ENCODE measurements at places on chromosomes 6 and 20.
A peak's percentile ranks its signal among the peaks of the same experiment; 100 is the strongest.

- no peak for DNase-seq
These were observed 199.0 kb downstream of the MYLK4 start for GRCh38 chr6:2551705-2552104.

DNA sequence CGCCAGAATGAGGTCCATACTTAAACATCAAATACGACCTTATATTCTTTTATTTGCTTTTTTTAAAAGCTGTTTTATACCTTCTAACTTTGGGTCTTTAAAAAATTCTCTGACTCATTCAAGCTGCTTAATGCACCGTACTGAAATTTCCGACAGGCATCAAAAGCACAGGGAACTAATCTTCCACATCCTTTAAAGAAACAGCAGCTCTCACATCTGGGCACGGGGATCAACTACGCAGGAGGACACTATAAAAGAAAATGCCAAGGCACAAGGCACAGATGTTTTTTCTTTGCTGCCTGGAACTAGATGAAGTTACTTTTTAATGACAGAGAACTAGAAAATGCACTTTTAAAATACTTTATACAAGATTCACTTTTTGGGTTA, 112.4 kb upstream of the ARG1 start:
- DNase-seq: no peak

DNA sequence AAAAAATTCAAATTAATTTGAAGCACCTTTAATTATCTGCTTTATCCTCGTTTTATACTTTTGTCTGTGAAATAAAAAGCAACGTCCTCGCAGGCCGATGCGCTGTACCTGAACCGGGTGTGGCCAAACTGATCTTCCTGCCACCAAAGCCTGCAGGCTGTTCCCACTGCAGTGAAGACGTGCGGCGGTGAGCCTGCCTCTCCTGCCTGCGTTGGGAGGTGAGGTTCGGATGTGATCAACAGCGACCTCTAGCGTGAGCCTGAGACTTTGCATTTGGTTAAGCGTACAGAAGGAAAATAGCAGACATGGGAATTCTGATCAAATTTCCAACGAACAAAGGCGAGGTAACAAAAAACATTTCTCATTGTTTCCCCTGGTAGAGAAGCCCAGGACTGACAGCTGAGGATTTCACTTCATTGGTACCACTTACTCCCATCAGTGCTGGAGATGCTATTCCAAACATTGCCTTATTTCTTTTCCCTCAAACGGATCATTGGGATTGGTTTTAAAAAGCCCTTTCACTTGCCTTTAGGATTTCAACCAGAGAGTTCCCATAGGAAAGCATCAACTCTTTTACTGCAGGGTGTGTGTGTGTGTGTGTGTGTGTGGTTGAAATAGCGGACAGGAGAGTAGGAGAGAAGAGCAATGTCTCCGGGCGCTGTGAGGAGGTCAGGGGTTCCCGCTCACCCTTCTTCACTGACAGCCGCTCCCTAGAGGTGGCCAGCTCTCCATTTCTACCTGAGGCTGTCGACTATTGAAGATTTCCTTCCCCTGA, 56.6 kb upstream of the CCN6 start:
- no peak for DNase-seq

DNA sequence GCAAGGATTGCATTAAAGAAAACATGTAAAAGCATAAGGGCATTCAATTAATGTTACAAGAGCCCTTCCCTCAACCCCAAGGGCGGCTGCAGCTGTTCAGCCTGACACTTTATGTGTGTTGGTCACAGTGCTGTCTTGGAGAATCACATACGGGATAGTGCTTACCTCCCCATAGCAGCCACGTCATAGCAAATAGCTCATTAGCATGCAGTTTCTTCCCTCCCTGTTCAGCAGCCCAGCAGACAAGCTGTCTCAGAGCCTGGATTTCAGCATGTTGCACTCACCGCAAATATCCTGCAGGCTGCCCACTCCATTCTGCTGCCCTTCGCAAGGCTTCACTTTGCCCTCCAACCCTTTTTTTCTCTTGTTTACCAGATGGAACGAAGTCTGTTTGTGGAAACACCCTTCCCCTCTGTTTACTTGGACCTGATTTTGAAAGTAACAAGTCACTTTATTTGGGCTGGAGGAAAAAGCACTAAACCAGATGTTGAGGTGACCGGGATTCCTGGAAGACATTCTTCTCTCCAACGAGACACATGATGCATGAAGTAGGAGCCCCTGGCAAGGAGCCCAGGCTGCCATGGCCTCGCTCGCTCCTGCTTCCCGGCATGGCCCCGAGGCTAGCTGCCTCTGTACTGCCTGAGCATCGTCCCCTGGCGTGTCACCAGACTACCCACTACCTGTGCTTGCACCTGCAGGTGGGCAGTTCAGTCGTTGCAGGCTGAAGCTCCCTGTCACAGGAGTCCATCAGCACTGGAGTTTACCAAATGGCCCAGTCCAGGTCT, 151.6 kb upstream of the GMDS start:
- DNase-seq: no peak

DNA sequence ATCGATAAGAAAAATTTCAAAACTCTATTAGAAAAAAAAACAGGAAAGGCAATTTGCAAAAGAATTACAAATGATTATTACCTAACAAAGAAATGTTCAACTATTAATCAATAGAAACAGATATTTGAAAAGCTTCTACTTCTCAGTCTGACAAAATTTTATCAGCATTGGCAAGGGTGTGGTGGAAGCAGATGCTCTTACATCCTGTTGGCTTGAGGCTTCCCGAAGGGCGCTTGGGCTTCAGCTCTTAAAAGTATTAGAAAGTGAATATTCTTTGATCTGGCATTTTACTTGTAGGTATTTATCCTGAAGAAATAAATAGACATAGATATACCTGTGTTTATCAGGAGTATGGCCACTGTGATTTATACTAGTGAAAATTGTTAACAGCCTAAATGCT, 38.7 kb downstream of the SLC35D3 start:
- DNase-seq: no peak

DNA sequence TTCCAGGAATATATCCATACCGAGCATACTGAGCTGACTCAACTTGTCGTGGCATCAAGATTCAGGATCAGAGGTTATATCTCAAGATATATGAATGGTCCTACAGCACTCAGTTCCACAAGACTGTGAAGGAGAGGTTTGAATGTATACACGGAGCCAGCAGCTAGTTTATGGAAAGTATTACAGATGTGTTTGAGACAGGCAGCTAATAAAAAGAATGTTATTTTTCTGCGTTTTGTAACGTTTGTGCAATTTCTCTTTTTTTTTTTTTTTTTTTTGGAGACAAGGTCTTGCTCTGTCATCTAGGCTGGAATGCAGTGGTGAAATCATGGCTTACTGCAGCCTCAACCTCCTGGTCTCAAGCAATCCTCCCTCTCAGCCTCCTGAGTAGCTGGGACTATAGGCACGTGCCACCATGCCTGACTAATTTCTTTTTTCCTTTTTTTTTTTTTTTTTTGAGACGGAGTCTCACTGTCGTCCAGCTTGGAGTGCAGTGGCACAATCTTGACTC, 3.4 kb upstream of the FAM110A start:
- no peak for DNase-seq

- DNase-seq: no peak
These were observed 78.7 kb upstream of the BTN3A2 start for GRCh38 chr6:26286168-26286877.

GRCh38 chr20:35774391-35774790, 2.6 kb downstream of the PHF20 start:
- DNase-seq: no peak

- DNase-seq: no peak
These were observed 1.4 kb downstream of the TRAM2 start for GRCh38 chr6:52575502-52575892.

DNA sequence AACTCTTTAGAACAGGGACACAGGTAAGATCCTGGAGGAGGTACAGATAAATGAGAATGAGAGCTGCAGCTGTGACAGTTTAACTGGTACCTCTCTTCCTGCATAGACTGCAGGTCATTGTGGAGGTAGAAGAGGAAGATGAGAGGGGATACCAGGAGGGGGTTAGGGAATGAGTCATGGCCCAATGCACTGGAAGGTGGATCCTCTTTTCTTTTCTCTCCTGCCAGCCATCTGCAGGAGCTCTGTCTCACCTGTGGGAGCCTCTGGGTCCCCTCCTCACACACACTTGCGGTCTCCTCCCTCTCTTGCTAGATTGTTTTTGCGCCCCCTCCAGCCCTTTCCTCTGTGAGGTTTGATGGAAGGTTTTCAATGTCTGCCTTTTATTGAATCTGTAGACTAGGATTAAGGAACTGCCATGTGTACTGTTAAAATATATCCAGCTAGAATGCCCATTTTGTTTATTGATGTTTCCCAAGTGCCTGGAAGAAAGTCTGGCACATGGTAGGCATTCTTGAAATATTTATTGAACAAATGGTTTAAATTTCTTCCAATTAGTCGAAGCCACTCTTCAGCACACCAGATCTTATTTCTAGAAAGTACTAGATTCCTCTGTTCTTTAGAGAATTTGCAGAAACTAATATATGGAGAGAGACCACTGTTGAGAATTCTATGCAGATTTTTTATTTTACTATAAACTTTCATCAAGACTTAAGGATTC, 13.0 kb downstream of the C6orf163 start:
- DNase-seq: no peak

GRCh38 chr20:44624152-44624551, 27.3 kb downstream of the ADA start:
- DNase-seq: no peak

GRCh38 chr6:107714104-107714503, 110.0 kb downstream of the SCML4 start:
- no peak for DNase-seq

GRCh38 chr6:132872923-132873322, 58.6 kb downstream of the RPS12 start:
- DNase-seq: no peak

GRCh38 chr20:58867211-58867610, 14.7 kb downstream of the GNAS start:
- no peak for DNase-seq

- no peak for DNase-seq
These were observed 1.1 kb downstream of the PPP1R18 start for GRCh38 chr6:30685157-30686008.

GRCh38 chr6:122956376-122956775, 39.7 kb upstream of the CLVS2 start:
- no peak for DNase-seq

GRCh38 chr20:36861625-36861874, 14.4 kb upstream of the TLDC2 start:
- no peak for DNase-seq

DNA sequence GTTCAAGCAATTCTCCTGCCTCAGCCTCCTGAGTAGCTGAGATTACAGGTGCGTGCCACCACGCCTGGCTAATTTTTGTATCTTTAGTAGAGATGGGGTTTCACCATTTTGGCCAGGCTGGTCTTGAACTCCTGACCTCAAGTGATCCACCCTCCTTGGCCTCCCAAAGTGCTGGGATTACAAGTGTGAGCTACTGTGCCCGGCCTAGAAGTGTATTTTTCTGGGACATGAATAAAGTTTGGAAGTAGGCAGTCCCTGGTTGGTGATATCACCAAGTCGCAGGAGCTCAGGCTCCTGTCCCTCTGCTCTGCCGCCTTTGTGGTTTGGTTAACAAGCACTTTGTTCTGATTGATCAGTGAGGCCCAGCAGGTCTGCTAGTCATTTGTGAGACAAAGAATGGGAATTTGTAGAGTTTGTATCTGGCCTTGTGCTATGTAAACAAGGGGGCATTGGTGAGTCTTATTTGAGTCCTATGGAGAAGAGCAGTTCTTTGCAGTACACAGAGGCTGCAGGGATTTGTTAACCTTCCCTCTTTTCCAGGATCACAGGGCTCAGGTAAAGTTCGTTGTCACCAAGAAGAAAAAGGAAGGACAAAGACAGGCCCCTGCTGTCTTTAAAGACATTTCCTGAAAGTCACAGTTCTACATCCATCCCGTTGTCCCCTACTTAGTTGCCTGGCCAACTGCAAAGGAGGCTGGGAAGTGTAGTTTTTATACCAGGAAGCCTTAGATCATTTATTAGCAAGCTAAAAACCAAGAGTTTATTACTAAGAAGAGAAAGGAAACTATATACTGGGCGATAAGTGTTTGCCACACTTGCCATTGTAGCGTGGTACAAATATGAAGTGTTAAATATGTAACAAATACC, 13.1 kb downstream of the MTHFD1L start:
- DNase-seq: no peak

- DNase-seq: no peak
These were observed 4.6 kb upstream of the ZNF184 start for GRCh38 chr6:27477318-27478013.

DNA sequence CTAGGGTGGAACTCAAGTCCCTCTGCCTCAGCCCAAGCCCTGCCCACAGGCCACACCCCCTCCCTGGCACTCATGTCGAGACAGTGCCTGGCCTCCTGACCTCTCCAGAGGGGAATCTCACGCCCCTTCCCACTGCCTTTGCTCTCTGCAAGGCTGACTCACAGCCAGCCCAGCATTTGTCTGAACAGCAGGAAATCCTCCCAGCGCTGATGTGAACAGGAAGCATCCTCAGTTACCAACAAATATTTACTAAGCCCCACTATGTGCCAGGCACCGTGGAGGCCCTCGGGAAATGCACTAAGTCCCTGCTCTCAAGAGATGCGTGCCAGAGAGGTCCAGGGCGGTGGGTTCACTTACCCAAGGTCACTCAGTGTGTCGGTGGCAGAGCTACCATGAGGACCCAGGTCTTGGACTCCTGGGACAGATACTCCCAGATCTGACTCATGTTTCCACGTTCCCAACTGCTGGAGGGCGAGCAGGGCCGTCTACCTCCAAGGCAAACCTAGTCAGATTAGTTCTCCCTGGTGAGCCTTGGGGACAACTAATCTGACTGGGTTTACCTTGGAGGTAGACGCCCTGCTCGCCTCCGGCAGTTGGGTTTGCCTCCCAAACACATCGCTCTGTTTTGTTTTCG, 7.8 kb downstream of the ADA start:
- peak; percentile 99 for DNase-seq

DNA sequence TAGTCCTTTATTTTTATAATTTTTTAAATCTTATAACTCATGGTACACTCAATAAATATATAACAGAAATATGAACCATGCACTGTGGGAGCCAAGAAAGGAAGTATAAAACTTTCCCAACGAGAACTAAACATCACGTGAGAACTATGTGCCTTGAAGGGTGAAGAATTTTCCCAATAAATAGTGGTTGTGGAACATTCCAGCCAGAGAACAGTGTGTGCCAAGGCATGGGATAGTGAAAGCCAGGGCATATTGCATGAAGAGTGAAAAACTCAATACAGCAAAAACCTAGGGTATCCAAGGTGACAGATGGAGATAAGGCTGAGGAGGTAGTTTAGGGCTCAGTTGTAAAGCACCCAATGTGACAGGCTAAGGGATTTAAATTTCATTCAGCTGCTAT, 86.1 kb downstream of the SIM1 start:
- DNase-seq: no peak

DNA sequence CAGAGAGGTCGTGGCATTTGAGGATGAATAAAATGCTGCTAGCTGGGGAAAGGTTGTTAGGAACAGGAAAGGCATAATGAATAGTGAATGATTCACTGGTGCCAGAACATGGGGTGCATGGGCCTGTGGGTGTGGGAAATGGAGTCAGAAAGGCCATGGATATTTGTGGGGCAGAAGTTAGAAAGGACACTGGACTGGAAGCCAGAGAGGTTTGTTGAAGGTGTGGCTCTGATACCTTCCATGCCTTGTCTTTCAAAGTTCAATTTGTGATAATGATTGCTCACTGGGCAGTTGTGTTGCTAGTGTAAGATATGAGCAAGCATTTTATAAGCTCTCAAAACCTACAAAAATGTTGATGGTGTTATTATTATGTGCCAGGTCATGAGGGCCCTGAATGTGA, 32.7 kb downstream of the LRRC1 start:
- no peak for DNase-seq

- peak; percentile 84 for DNase-seq
These were observed at the start of the genes PACRG and PRKN for GRCh38 chr6:162727322-162728182. TSS of gene PACRG (plus strand) at chr6:162727974. TSS of gene PRKN (minus strand) at chr6:162727766.

Measured in pulmonary artery endothelial cell (primary cell).